Transverse colon (tissue), 4 donors: ENCODE measurements at places on chromosomes 7 and 10.

- no peak for DNase-seq
Measured at GRCh38 chr10:70584909-70585544, 17.5 kb downstream of the PRF1 start.

GRCh38 chr10:75650648-75651047, 219.2 kb downstream of the LRMDA start:
- no peak for DNase-seq

GRCh38 chr7:28615091-28615490, 202.8 kb downstream of the CREB5 start:
- DNase-seq: no peak

DNA sequence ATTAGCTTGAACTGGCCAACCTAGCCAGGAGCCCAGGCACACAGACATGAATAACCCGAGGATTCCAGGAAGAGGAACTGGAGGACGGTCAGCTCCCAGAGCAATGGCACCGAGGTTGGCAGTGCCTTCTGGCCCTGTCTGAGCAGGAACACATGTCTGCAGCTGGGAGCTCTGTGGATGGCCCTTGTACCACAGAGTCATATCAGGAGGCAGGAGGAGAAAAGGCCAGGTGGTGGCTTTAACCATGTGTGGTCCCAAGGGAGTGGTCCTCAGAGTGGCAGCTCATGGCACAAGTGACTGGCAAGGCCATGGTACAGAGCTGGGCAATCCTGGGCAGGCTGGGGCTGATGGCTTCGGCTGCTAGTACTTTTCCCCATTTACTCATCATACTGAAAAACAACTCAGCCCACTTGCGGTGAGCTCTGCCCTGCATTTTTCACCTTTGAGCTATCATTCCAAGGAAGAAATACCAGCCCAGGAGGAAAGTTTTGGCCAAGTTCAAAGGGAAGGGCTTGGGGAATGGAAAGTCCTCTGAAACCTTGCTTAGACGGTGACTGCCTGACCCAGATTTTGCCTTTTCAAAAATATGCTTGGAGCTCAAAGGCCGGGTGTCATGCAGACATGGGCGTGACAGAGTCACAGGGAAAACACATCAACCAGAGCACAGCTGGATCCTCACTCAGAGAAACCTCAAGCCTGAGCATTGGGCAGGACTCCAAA, 25.7 kb upstream of the LOXL4 start:
- no peak for DNase-seq

- peak; percentile 16 for DNase-seq
Measured at GRCh38 chr10:7410301-7410861, 453 bp downstream of the SFMBT2 start.
